Activated CD4-positive, alpha-beta T cell treated with anti-CD3 and anti-CD28 coated beads, Interleukin-2, amount 50 U/mL, for 24 hours (primary cell): ENCODE measurements at places on chromosomes 7 and 10.

DNA sequence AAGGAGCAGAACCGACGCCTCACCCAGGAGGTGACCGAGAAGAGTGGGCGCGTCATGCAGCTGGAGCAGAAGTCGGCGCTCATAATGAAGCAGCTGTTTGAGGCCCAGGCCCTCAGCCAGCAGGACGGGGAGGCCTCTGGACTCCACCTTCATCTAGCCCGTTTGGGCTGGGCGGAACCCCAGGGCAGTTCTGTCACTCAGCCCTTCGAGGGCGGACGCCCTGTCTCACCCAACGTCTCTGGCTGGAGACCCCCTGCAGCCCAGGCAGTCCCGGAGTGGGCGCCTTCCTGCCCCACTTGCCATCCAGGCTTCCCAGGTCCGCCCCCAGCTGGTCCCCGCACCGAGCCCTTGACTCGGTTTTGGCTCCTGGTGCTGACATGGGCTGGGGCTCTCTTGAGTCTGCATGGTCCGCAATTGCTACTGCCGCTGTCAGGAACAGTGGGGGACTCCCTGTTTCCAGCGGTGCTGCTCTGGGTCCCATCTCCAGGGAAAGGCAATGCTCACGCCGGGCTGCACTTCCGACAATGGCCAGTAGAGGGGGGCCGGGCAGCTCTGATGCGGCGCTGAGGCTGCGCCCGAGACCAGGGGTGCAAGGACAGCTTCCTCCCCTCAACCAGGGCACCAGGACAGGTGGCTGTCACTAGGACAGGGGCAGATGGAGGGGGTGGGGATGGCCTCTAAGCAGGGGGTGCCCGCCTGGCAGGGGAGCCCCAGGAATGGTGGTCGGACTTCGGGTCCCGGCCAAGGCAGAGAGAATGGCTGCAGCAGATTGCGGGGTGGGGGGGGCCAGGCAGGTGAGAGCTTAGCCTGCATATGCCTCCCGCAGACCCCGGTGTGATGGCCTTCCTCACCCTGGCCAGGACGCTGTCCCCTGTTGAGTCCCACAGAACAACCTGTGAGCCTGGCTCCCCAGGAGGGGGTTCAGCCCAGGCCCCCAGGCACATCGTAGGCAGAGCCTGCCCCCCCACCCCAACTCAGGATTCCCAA lies 71.2 kb upstream of the KCTD7 start:
- DNase-seq = peak; percentile 61

GRCh38 chr7:156092307-156092706 lies 280.0 kb upstream of the SHH start:
- no peak for DNase-seq

- no peak for DNase-seq
Observed at GRCh38 chr7:128951296-128951695, 13.6 kb downstream of the IRF5 start.

- no peak for DNase-seq
Observed at GRCh38 chr10:30705101-30705624, 75.6 kb upstream of the LYZL2 start.

- no peak for DNase-seq
Observed at GRCh38 chr7:2360796-2361195, 6.2 kb downstream of the EIF3B start.
